ENCODE measurements at places on chromosomes 5 and 9.
A peak's percentile ranks its signal among the peaks of the same experiment; 100 is the strongest.

- DNase-seq, result peak; percentile 31
These were observed 20.3 kb downstream of the LPCAT1 start for GRCh38 chr5:1503241-1504068.

GRCh38 chr9:70352802-70353201 is 61.7 kb downstream of the KLF9 start:
- no peak for DNase-seq

GRCh38 chr9:8857068-8857925 is 1057.7 kb upstream of the DMAC1 start:
- DNase-seq, result no peak

GRCh38 chr5:97422678-97423077 is 239.6 kb upstream of the RIOK2 start:
- no peak for DNase-seq

GRCh38 chr5:34005211-34005610 is 2.6 kb downstream of the AMACR start:
- DNase-seq, result no peak

GRCh38 chr5:124057724-124058231 is 545.8 kb downstream of the CSNK1G3 start:
- DNase-seq, result no peak

DNA sequence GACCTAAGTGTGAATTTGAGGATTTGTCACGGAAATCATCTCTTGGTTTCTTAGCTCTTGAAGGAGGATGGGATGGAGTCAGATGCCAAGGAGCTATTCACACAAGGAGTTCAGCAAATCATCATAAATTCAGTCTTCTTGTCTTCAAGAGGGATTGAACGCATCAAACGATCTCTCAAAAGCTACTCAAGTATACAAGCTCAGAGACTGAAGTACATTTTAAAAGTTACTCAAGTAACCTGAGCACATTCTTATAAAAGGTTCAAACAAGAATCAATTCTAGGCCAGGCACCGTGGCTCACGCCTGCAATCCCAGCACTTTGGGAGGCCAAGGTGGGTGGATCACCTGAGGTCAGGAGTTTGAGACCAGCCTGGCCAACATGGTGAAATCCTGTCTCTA is 21.1 kb upstream of the GOLPH3 start:
- no peak for DNase-seq

DNA sequence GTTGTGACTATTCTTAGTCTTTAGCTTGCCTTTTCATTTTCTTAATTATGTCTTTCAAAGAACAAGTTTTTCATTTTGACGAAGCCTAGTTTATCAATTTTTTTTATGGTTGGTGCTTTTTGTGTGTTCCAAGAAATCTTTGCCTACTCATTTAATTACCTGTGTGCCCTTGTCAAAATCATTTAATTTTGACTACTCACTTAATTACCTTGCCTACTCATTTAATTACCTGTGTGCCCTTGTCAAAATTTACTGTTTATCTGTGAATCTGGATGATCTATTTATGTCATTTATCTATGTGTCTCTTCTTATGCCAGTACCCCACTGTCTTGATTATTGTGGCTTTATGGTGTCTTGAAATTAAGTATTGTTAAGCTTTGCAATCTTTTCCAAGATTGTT is 63.9 kb downstream of the MTAP start:
- DNase-seq, result no peak

DNA sequence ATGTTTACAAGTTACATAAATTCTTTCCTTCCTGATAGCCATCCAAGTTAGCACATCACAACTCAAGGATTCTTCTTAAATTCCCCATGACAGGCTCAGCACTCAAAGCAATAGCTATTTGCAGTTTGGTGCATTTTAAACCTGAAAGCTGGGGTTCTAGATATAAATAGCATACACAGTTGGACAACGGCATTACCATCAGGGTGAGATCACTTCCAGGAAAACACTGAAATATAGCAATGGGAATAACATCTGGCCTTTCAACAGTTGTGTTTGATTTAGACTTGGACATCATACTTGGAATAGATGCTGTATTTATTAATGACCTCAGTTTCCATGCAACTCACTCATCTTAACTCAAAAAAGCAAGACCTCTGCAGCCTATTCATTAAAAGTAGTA is 24.7 kb upstream of the LECT2 start:
- no peak for DNase-seq

GRCh38 chr9:101167490-101168134 is 139.1 kb downstream of the PLPPR1 start:
- no peak for DNase-seq

- no peak for DNase-seq
These were observed 36.3 kb downstream of the VCP start for GRCh38 chr9:35035851-35036701.

DNA sequence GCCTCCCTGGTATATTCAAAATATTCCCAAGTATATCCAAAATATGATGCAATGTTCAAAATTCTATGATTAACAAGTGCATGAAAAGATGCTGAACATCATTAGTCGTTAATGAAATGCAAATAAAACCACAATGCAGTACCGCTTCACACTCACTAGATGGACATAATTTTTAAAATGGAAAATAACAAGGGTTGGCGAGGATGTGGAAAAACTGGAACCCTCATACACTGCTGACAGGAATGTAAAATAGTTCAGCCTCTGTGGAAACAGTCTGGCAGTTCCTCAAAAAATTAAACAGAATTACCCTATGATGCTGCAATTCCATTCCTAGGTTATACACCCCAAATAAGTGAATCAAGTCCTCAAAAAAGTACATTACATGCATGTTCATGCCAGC is 36.1 kb upstream of the MYOT start:
- no peak for DNase-seq

GRCh38 chr9:2270565-2270964 is 255.4 kb downstream of the SMARCA2 start:
- no peak for DNase-seq

DNA sequence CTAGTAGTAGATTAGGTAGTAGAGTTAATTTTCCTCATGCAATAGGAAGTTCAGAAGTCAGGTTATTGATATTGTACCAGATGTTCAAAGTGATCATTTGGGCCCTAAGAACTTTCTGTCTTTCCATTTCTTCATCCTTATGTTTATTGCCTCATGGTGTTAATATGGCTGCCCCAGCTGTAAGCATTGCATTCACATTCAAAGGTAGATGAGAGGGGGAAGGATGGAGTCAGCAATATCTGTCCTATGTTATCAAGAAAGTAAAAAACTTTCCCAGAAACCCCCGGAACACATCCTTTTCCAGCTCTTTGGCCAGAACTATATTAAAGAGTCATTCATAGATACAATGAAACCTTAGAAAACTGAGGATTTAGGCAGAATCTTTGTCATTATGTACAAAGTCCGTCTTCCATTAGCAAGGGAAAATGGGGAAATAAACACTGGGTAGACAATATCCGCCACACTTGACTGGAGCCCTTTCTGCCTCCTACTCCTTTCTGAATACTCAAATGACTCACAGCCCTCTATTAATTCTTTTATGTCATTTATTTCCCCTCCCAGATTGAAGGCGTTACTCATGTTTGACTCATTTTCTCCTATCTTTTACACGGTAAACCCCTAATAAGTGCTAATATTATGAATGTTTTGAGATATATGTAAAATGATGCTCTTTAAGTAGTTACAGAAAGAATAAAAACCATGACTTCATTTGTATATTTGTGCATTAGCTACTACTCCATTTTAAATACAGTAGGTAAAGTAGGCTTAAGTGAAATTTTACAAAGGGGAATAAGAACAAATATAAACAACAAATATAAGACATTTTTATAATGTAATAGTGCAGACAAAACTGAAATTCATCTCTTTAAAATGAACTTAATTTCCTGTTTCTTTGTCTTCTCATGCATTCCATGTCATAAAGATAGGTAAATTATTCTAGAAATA is 127.6 kb downstream of the SLF1 start:
- no peak for DNase-seq

GRCh38 chr5:114504560-114504959 is 142.7 kb downstream of the KCNN2 start:
- DNase-seq, result no peak

- no peak for DNase-seq
These were observed 6.3 kb downstream of the IFNA21 start for GRCh38 chr9:21160178-21160577.

DNA sequence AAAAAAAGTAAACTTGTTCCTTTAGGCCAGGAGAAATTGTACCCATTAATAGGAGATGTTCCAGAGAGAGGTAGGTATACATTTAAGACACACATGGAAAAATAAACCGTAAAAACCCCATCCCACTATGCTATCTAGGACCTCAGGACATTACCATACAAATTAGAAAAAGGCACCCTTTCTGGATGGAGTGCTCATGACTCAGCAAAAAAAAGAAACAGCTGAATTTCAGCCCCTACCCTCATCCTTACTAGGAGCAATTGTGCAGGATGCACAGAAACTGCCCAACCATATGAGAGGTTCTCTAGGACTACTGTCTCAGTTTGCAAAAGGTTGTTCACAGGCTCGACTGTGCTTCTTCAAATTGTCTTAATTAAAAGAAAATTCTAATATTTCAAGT is 368.2 kb downstream of the HINT1 start:
- no peak for DNase-seq

- DNase-seq, result no peak
These were observed 364.2 kb downstream of the KIAA0825 start for GRCh38 chr5:94254214-94254613.

DNA sequence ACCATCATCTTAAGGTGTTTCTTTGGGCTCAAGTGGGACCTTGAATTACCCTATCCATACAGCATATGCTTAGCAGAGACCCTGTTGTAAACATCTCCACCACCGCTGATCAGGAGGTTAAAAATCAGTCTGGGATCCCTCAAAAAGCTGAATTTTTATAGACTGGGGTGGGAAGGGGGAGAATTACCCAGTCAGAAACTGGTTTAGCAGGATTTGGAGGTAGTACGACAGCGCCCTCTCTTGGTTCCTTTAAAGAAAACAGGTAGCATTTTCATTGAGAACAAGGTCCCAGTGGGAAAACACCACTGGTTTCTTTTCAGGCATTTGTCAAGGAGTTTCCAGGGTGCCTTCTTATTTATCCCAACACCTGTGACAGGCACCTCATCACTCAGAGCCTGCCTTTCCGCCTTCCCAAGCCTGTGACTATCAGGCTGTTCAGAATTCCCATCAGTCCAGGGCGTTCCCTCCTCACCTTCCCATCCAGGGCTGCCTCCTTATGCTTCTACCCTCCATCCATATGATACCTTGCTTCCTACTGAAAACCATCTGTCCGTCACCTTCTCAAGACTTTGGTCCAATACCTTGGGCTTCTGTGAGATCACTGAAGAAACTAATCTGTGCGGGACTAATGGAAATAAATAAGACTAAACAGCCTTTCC is 203.8 kb upstream of the RAI14 start:
- no peak for DNase-seq

DNA sequence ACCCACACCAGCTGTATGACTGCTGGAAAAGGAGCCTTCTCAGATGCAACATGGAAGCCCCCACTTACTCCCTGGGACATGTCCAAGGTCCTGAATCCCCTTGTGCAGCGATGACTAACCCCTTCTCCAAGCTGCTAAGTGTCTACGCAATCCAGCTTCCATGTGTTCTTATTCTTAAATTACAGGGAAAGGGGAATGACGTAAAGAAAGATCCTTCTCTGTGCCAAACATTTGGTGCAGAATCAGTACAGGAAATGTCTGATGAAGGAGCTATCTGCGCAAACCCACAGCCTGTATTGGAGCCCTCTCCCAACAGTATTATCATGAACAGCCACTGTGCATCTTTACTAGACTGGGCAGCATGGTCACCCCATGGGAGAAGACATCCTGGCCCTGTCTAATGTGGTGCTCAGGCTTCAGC is 183.2 kb downstream of the FRMD3 start:
- no peak for DNase-seq

DNA sequence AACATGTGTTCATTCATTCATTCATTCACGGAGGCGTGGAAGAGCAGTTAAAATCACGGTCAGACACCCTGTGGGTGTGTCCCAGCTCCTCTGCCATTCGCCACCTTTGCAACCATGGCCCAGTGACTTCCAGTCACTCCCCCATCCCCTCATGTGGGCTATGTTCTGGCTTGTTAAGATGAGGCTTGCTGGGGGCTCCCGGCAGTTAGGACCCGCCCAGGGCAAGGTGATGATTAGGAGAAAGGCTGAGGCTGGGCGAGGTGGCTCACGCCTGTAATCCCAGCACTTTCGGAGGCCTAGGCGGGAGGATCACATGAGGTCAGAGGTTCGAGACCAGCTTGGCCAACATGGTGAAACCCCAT is 24.9 kb upstream of the PTGES start:
- no peak for DNase-seq

- DNase-seq, result no peak
These were observed 187.7 kb downstream of the CACNA1B start for GRCh38 chr9:138065287-138065686.

DNA sequence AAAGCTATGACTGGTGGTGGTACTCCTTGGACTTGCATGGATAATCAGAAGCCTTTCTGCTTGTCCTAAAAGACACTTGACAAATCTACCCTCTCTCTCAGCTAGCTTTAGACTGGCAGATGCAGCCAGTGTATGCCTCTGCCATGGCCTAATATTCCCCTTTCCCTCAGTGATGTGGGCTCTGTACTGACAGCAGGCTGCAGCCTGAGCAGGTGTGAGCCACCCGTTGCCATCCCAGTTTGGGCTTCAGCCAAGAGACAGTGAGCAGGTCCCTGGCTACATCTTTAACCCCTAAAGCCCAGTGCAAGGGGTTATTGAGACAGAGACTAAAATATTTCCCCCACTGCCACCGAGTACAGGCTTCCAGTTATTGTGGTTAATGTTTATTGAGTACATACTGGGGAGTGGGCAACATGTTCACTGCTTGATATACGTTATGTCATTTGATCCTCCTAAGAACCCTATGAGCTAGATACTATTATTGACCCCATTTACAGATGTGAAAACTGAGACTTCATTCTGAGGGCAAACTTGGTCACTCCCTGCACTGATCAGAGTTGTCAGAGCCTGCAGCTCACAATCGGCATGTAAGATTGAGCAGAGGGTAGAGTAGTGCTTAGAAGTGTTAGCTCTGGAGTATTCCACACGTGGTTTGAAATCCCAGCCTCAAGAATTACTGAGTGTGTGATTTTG is 254.2 kb downstream of the ARHGAP26 start:
- no peak for DNase-seq

DNA sequence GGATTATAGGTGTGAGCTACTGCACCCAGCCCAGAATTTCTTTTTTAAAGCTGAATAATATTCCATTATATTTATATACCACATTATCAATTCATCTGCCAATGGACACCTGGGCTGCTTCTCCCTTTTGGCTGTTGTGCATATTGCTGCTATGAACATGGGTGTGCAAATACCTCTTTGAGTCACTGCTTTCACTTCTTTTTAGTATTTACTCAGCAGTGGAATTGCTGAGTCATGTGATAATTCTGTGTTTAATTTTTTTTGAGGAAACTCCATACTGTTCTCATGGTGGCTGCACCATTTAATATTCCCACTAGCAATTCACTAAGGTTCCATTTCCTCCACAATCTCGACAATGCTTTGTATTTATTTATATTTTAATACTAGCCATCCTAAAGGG is 36.1 kb upstream of the KIF4B start:
- DNase-seq, result no peak
